Muscle of back (tissue), 13 donors: ENCODE measurements at places on chromosomes 3 and 15. TPM values are rescaled to one million over a fixed set of nuclear protein-coding genes. Genes with fewer than 3 reads are reported as not detected.

Gene ATP13A5
- polyA plus RNA-seq = 0.33 TPM

Gene PLCB2
- 7.8 TPM for polyA plus RNA-seq

Gene TGM4
- polyA plus RNA-seq = not detected

Gene XIRP1
- 184 TPM for polyA plus RNA-seq

Gene TFRC
- 33.0 TPM for polyA plus RNA-seq

Gene VPS39
- polyA plus RNA-seq = 39.0 TPM

Gene PLSCR4
- 17.5 TPM for polyA plus RNA-seq

Gene CYP19A1
- polyA plus RNA-seq = 0.86 TPM

Gene NPAP1
- 0.06 TPM for polyA plus RNA-seq

Gene PRSS50
- 0.28 TPM for polyA plus RNA-seq

Gene HDGFL3
- 40.8 TPM for polyA plus RNA-seq

Gene MCTP2
- 0.98 TPM for polyA plus RNA-seq

Gene IL17RE
- 1.3 TPM for polyA plus RNA-seq

Gene DNAH12
- 0.40 TPM for polyA plus RNA-seq

Gene IGSF11
- 4.0 TPM for polyA plus RNA-seq

Gene CRYGS
- 1.6 TPM for polyA plus RNA-seq

Gene NANOGP8
- polyA plus RNA-seq = 0.34 TPM

Gene APOD
- 36.2 TPM for polyA plus RNA-seq

Gene CHRNA7
- 1.8 TPM for polyA plus RNA-seq

Gene SERPINI2
- not detected for polyA plus RNA-seq

Gene ATP13A4
- 1.4 TPM for polyA plus RNA-seq

Gene CCDC13
- 0.33 TPM for polyA plus RNA-seq

Gene ULK4
- polyA plus RNA-seq = 1.7 TPM

Gene EPB42
- 2.0 TPM for polyA plus RNA-seq

Gene LIPH
- 0.31 TPM for polyA plus RNA-seq

Gene COL8A1
- 1.3 TPM for polyA plus RNA-seq

Gene CFAP44
- 9.8 TPM for polyA plus RNA-seq

Gene TGM5
- polyA plus RNA-seq = 0.26 TPM
